HuH-7.5 (cell line): ENCODE measurements at places on chromosomes 7 and 10.

GRCh38 chr7:22667562-22668239 is 59.3 kb upstream of the IL6 start:
- DNase-seq, result no peak

DNA sequence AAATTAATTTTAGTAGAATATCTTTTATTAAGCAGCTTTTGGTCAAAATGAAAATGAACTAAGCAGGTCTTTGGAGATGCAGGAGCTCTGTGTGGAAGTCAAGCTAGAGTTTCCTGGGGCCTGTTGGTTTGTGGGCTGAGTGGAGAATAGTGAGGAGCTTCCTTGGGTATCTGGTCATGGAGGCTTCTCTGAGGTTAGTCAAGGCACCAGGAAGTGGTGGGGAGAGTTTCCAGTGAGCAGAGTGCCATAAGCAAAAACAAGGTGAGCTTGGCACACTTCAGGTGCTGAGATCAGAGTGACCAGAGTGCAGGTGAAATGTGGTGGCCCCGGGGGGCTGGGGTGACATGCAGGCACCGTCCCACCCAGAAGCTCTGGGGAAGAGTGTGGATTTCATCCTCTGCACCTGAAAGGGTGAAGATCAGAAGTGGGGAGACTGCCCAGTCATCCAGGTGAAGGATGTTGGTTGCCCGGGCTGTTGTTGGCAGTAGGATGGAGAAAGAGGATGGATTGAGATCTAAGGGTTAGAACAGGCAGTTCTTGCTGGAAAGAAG is 77.4 kb downstream of the WDR37 start:
- DNase-seq, result no peak

DNA sequence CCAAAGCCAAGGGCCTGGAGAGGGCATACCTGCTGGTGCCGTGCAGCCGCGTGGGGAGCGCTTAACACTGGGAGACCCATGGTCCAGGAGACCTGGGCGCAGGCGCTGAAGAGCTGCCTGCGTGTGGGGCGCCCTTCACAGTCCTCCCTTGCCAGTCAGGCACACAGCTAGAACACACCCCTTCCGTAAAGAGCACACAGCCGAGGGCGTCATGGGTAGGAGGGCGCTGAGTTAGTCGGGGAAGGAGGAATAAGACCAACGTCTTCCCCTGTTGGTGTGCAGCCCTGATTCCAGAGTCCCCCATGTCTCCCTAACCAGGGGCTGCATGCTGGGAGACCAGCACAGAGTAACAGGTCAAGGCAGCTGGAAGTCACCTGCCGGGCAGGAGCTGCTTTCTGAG is 273.9 kb downstream of the USP6NL start:
- DNase-seq, result no peak

DNA sequence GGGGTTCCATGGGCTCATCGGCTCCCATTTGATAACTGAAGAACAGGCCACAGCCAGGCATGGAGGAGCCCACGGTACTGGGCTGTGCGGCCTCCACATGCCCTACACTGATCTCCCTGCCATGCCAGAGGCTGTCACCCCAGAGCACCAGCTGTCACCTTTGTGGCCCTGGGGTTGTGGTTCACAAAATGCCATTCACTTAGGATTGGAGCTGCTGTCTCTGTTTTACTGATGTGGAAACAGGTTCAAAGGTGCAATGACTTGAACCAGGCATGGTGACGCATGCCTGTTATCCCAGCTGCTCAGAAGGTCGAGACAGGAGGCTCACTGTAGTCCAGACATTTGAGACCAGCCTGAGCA is 4.3 kb upstream of the UPK3B start:
- no peak for DNase-seq

DNA sequence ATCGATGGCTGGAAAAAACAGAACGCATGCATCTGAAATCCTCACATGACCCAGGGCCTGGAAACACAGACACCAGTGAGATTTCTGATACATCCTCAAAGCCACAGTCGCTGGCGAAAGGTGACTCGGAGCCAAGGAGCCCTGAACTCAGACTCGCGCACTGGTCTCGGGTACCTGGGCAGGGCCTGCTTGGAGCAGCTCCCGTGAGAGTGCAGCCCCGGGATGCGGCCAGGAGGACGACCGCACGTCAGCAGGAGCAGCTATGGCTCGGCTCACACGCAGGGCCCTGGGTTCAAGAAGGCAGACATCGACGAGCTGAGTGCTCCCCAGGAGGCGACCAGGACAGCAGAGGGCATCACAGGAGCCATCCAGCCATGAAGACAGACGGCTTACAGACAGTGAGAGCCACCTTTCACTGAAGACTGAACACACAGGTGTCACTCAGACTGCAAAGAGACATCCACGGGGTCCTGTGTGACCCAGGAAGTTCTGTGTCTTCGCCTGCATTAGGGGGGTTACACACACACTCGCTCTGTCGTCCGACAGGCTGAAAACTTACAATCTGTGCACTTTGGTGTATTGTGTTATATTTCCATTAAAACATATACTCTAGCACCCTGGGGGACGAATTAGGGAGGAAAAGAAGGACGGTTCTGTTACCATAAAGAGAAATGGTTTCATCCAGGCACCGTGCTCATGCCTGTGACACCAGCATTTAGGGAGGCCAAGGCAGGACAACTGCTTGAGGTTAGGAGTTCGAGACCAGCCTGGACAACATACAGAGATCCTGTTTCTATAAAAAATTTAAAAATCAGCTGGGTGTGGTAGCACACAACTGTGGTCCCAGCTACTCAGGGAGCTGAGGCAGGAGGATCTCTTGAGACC is 227.7 kb downstream of the MAD1L1 start:
- no peak for DNase-seq

GRCh38 chr10:86798611-86799010 is 42.2 kb downstream of the BMPR1A start:
- no peak for DNase-seq

DNA sequence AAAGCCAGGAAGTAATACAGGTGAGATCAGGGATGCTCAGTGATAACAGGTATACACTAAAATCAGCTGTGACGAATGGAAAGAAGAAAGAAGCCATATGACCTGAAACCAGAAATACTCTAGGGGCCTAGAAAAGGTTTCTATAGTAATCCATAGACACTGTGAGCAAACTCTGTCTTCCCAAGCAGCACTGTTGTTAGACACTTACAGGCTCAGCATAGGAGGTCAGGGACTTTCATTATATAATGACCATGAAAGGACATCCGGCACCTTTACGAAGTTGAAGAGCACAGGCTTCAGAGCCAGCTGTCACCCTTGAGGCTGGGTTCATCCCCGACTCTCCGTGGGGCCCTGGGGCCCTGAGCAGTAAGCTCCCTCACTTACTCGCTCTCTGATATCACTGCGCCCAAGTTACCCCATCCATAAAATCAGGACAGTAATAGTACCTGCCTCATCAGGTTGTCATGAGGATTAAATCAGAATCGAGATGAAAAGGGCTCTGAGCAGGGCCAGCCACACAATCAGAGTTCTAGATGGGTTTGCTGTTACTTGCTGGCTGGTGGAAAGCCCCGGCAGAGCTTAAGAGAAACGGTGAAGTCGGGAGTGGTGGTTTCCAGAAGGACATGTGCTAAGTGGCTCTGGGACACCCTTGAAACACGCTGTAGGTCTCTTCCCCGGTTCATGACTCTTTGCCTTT is 79.5 kb downstream of the ITIH5 start:
- DNase-seq, result no peak

GRCh38 chr7:130345136-130345535 is 520 bp downstream of the CPA5 start:
- DNase-seq, result no peak

DNA sequence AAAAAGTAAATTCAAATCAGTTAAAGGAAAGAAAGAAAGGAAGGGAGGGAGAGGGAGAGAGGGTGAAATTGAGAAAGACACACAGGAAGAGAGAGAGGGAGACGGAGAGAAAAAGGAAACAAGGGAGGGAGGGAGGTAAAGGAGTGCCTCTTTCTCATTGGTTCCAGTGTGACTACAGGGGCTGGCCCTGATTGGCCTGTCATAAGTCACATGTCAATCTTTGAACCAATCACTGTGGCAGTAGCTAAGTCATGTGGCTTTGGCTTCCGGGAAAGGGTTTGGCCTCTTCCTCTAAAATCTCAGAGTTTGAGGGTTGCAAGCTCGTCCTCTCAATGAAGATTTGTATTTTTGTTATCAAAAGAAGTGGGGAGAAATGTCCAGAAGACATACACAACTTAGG is 150.2 kb downstream of the RAB11FIP2 start:
- no peak for DNase-seq

DNA sequence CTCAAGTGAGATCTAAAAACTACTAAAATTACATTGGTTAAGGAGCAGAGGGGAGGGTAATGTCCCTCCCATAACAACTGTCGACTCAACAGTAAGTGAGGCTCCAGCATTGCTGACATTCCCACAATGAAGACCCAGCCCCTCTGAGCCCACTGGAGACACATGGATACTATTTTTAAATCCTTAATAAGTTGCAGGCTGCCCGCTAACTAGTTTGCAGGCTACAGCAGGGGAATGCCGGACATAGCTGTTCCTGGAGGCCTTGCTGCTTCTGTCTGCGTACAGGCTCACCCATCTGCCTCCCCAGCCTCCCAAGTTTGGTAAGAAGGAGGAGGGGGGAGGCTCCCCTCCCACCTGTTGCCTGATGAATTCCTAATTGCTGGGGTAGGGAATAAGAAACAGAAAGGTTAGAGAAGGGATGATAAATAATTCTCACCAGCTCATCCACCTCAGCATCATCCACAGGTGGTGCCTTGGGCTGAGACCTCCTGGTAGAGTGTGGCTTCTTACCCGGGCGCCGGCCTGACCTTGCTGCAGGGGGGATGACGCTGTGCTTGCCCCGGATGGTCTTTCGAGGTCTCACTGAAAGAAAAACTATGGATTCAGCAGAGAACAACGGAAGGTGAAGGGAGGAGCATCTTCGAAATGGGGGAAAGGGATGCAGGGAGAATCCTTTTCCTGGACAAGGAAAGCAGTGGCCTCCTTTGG is 10.1 kb downstream of the FZD9 start:
- no peak for DNase-seq

- DNase-seq, result no peak
Measured at GRCh38 chr10:43427166-43427825, 9.6 kb upstream of the ZNF487 start.

- DNase-seq, result no peak
Measured at GRCh38 chr7:82980130-82980788, 182.4 kb downstream of the PCLO start.

- no peak for DNase-seq
Measured at GRCh38 chr7:18509481-18509880, 13.9 kb downstream of the HDAC9 start.

GRCh38 chr10:133306941-133307379 is 1.7 kb downstream of the TUBGCP2 start:
- DNase-seq, result no peak

GRCh38 chr10:8058274-8059111 is 4.0 kb downstream of the GATA3 start:
- no peak for DNase-seq

- no peak for DNase-seq
Measured at GRCh38 chr10:64636461-64636860, 1115.3 kb downstream of the REEP3 start.

DNA sequence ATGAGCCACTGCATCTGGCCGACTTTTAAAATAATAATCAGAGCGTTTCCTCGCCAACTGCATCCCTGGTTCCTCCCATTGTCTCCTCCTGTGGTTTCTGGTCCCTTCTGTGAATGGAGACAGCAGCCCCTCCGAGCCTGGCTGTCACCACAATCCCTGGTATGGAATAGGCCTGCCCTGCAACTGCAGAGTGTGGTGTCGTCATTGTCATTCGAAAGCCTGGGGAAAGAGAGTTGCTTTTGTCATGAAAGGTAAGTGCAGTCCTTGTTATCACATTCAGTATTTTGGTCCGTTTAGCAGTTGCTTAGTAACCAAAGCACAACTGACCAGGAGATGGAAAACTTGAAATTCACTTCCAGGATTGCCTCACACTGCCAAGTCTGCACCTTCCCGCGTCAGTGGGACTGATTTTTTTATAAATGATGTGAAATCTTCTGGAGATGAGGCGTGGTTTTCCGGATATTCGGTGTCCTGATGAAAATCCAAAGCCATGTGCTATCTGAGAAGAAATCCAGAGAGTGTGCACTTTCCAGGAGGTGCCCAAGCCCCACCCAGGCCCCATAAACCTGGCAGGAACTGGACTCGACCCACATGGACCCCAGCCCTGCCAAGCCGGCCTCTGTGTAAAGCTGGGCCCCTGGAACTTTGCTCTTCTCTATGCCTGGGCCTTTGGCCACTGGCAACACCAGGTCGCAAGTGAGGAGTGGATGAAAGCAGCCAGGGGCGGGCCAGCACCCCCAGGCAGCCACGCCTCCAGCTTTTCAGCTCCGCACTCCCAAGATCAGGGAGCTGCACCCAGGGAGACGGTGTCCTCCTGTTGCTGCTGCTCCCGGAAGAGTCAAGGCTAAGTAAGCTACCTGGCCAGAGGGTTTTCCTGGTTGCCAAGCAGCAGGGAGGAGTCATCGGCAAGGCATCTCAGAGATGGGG is 133.7 kb upstream of the SH2B2 start:
- DNase-seq, result peak; percentile 42

DNA sequence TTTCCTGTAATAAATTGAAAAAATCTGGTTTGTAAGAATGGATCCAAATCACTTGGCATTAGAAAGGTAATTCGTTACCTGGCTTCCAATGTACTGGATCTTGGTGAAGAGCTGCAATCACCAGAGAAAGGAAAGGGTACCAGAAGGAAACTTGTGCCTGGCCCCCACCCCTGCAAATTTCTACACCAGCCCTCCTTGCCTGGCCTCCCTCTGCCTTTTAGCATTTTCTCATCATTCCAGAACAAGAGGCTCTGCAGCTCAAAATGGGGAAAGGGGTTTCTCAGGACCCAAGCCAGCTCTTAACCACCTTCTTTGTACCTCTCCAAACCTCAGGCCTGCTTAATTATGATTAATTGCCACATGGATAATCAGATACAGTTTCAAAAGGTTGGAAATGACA is 612.8 kb upstream of the MGMT start:
- no peak for DNase-seq

GRCh38 chr10:116765648-116766081 is 23.3 kb upstream of the HSPA12A start:
- DNase-seq, result no peak

- no peak for DNase-seq
Measured at GRCh38 chr10:12758271-12758670, 243.2 kb downstream of the CCDC3 start.

DNA sequence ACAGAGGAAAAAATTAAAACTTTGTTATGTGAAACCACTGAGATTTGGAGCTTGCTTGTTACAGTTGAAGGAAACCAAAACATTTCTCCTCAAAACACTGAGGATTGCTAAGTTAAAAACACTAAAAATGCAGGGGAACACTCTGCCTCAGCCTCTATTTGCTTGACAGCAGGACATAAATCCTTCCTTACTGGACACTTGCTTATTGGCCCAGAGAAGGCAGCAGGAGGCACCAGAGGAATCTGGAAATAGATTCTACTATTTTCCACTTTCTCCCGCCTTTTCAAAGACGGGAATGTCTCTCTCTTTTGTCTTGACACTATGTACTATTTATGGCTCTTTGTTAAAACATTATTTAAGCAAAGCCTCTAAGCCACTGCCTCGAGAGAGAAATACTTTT is 67.9 kb downstream of the MTURN start:
- DNase-seq, result no peak

DNA sequence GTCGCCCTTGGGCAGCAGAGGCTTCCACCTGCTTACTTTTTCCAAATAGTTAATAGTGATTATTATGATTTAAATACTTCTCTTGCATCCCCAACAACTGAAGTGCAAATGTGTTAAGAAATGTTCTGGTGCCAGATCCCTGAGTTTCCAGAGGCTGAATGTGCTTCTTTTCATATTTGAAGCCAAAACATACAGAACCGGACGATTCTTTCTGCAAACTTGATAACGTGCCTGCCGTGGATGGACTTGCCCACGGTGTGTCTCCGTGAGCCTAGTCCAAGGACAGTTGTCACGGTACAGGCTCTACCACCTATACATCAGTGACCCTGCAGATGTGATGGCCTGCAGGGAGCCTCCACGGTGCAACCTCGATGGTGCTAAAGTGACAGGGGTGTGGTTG is 198.6 kb upstream of the LYZL2 start:
- no peak for DNase-seq
